Cerebellum (tissue), 4 donors: ENCODE measurements at places on chromosomes 11 and 22.

DNA sequence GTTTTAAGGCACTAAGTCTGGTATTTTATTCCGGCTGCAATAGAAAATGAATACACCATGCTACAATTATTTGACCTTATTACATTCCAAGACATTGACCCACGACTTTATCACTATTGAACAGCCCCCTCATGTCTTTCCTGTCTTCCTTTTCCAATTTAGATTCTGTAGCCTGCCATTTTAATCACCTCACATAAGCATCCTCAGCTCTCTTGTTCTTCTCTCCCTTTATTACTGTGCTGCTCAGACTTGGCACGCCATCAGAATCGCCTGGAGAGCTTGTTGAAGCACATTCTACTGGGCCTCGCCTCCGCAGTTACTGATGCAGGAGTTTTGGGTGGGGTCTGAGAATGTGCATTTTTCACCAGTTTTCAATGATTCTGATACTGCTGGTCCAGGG is 38.7 kb upstream of the SWAP70 start:
- no peak for DNase-seq

- DNase-seq, result no peak
Measured at GRCh38 chr11:82731691-82732277, 1.9 kb downstream of the FAM181B start.

GRCh38 chr11:25449091-25449490 is 882.8 kb upstream of the ANO3 start:
- DNase-seq, result no peak

GRCh38 chr11:75078233-75078632 is 18.4 kb downstream of the OR2AT4 start:
- DNase-seq, result no peak

GRCh38 chr11:72625691-72626413 is 48.4 kb downstream of the PDE2A start:
- DNase-seq, result no peak

- DNase-seq, result no peak
Measured at GRCh38 chr11:57499983-57500461, 15.5 kb downstream of the SLC43A1 start.

DNA sequence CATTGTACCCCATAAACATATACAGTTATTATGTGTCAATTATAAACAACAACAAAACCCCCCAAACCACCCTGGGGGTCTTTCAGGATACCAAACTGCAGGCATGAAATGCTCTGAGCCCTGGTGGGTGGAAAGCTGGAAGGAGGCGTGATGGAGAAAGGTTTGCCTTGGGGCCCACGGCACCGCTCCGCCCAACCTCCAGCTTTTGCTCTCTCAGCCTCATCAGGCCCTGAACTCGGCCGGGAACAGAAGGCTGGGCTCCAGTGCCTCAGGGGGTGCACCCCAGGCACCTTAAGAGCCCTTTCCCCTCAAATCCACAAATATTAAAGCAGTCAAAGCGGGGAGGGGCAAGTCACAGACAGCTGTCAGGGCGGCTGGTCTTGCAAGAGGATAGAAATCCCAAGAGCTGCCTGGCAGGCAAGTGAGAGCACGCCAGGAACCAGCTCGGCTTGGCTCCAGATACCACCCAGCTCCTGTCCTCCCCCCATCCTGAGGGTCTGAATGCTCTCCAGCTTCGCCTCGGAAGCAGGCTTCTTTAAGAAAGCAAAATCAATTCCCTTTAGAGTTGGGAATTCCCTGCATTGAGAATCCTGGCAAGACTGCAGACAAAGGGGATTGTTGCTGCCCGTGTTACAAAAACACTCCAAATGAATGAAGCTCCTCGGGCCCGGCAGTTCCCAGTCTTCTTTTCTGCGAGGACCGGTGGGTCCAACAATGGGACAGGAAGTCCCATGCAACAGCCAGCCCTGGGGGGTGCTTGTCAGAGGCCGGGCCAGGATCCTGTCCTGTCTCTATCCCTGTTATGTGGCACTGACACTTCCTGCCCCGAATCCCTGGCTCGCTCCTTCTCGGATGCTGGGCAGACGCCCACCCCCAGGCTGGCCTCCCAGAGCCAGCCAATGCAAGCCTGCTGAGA is 80.8 kb downstream of the NAT10 start:
- DNase-seq, result no peak

DNA sequence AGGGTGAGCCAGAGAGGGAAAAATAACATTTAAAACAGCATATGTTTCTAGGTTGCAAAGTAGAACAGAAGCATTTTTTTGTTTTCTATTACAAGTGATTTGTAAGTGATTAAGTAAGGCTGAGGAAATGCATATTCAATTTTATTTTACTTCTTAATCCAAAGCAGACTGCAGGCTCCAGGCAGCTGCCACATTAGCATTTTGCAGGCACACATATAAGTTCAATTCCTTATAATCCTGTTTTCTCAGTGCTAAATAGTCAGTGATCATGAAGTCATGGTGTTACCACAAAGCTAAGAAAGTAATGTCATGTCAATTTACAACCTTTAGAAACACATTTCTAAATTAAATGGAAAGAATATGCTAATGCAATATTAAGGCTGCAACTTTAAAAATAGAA is 149.8 kb downstream of the CNTN5 start:
- DNase-seq, result no peak

- DNase-seq, result no peak
Measured at GRCh38 chr11:88814076-88814475, 251.7 kb downstream of the GRM5 start.
